ENCODE measurements at places on chromosomes 5 and 9. TPM values are rescaled to one million over a fixed set of nuclear protein-coding genes. Genes with fewer than 3 reads are reported as not detected.

The PALM2AKAP2 gene
- polyA plus RNA-seq, result 10.2 TPM

The DDX4 gene
- not detected for polyA plus RNA-seq

The NUDCD2 gene
- polyA plus RNA-seq, result 58.0 TPM

The ZDHHC11 gene
- 8.5 TPM for polyA plus RNA-seq

The DEPDC1B gene
- 29.5 TPM for polyA plus RNA-seq

The FBP2 gene
- polyA plus RNA-seq, result 0.18 TPM

The SEMA6A gene
- 67.2 TPM for polyA plus RNA-seq

The SPATA31E1 gene
- polyA plus RNA-seq, result not detected

The C1QTNF2 gene
- 1.1 TPM for polyA plus RNA-seq

The FRRS1L gene
- polyA plus RNA-seq, result 2.1 TPM

The MCIDAS gene
- polyA plus RNA-seq, result 0.92 TPM

The CARD6 gene
- polyA plus RNA-seq, result 2.6 TPM

The LAMC3 gene
- polyA plus RNA-seq, result 30.8 TPM

The LTC4S gene
- 4.1 TPM for polyA plus RNA-seq

DNA sequence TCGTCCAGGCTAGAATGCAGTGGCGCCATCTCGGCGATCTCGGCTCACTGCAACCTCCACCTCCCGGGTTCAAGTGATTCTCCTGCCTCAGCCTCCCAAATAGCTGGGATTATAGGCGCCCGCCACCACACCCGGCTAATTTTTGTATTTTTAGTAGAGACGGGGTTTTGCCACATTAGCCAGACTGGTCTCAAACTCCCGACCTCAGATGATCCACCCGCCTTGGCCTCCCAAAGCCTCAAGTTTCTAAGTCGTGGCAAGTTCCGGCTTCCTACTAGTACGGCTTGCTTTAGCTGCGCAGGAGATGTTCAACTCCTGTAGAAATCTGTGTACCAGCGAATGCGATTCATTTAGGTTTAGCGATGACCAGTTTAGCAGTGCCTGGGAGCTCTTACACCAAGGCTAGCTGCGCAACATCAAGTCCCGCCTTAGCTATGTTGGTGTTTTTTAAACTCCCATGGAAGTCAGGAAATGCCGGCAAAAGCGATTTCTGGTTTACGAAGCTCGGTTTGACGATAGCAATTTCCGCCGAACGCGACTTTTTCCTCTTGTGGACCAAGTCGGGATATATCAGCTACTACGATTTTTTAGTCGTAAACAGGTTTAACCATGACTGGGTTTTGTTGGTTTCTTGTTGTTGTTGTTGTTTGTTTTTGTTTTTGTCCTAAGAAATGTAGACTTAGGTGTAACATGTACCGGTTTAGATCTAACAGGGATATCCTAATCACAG, 46.4 kb downstream of the ANXA2R start:
- DNase-seq, result peak; percentile 21

GRCh38 chr5:111320953-111321352, 96.8 kb downstream of the CAMK4 start:
- DNase-seq, result no peak

GRCh38 chr5:91486638-91487037, 103.5 kb upstream of the ARRDC3 start:
- DNase-seq, result no peak

- DNase-seq, result no peak
Observed at GRCh38 chr5:60929024-60929423, 15.8 kb downstream of the ERCC8 start.

DNA sequence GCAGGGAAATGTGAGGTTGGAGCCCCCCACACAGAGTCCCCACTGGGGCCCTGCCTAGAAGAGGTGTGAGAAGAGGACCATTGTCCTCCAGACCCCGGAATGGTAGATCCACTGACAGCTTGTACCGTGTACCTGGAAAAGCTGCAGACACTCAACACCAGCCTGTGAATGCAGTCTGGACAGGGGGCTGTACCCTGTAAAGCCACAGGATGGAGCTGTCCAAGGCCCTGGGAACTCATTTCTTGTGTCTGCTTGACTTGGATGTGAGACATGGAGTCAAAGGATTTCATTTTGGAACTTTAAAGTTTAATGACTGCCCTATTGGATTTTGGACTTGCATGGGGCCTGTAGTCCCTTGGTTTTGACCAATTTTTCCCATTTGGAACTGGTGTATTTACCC, 535.0 kb upstream of the MEF2C start:
- DNase-seq, result no peak

DNA sequence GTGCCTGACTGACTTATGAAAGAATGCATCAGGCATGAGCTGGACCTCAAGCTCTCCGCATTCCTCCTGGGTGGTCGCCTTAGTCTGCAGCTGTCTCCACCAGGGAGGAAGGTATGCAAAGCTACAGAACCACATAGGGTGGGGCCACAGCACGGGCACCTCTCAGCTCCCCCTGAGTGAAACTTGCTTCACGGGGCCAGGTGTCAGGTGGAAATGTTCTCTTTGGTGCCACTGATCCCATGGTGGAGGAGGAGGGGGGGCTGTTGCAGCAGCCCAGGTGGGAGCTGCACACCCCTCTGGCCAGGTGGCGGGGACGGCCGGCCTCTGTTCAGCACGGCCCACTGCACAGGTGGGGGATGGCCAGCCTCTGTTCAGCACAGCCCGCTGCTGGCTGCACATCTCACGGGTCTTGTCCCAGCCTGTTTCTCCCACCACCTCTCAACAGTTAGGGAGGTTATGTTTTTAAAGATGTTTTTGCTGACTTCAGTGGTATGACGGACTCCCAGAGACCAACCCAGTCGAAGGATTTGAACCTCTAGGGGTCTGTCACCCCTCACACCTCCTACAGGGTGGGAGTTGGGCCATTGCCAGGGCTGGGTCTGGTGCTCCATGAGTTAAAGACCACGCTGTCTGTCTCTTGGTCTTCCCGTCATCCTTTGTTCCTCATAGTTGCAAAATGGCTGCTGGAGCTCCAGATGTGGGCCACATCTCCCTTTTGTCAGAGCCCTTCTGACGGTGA, 34.3 kb downstream of the MRPL36 start:
- no peak for DNase-seq

- DNase-seq, result no peak
Observed at GRCh38 chr5:171445644-171446516, 26.4 kb downstream of the FGF18 start.

GRCh38 chr5:174409070-174409469, 315.3 kb upstream of the MSX2 start:
- DNase-seq, result no peak

DNA sequence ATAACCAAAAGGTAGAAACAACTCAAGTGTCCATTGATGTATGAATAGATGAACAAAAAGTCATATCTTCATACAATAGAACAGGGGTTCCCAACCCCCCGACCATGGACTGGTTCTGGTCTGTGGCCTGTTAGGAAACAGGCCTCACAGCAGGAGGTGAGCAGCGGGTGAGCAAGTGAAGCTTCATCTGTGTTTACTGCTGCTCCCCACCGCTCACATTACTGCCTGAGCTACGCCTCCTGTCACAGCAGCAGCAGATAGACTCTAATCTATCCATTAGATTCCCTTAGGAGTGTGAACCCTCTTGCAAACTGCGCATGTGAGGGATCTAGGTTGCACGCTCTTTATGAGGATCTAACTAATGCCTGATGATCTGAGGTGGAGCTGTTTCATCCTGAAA, 478.0 kb downstream of the BRINP1 start:
- DNase-seq, result no peak

DNA sequence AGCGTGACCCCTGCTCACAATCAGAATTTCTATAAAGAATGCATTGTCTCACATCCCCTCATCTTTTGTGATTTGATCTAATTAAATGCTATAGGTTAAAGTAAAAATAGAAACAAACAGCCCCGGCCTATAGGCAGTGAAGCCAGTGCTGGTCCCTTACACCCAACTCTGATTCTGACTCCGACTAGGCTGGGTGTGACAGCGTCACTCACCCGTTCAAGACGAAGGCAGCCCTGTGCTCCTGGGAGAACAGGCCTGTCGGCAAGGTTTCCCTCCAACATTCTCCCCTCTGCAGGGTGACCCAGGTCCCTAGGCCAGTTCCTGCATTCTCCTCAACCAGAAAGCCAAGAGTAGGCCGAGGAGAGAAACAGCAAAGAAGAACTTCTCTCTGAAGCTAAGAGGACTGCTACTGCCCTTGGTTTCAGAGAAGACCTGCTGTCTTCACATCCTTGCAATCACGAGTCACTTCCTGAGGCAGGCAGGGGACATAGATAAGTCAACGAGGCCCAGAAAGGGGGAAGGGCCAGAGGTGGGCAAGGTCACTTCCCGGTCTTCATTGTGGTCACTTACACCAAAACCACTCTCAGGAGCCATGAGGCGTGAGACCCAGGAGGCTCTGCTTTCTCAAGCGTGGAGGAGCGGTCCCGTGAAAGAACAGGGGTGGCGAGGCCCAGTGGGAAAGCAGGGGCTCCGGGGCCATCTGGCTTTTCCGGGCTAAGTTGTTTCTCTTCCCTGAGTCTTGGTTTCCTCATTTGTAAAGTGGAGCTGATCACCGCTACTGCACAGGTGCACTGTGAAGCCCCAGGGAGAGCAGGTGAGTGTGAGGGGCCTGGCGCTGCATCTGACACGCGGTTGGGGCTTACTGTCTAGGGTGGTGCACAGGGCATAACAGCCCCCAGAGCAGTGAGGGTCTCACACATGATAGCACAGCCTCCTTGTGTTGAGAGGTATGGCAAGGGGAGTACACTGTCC, 200.8 kb downstream of the CRB2 start:
- no peak for DNase-seq

GRCh38 chr9:134908524-134909309, 9.0 kb downstream of the FCN1 start:
- no peak for DNase-seq

DNA sequence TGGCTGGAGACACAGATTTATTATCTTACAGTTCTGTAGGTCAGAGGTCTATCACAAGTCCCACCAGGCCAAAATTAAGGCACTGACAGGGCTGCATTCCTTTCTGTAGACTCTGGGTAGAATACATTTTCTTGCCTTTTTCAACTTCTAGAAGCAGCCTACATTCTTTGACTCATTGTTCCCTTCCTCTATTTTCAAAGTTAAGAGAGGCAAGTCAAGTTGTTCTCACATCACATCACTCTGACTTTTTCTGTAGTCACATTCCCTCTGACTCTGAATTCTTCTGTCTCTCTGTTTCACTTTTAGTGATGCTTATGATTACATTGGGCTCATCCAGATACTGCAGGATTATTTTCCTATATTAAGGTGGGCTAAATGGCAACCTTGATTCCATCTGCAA, 119.0 kb downstream of the MELK start:
- no peak for DNase-seq

DNA sequence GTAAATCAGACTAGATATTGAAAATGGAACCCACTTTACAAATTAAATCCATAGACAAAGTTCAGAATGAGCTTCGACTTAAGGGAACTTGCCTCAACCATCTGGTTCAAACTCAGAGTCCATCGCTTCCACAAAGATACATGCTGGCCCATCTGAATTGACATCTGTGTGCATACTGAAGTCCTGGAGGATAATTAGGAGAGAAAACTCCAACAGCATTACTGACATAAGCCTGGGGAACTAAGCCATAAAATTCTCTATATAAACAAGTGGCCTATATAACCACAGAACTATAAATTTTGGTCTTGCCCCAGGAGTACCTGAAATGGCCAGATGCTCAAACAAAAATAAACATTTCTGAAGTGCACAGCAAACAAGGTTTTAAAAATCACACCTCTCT, 94.4 kb downstream of the IZUMO3 start:
- no peak for DNase-seq

- DNase-seq, result no peak
Observed at GRCh38 chr9:130542457-130543228, 36.7 kb upstream of the FUBP3 start.

- peak; percentile 17 for DNase-seq
Observed at GRCh38 chr9:112433499-112434392, 52.9 kb upstream of the KIAA1958 start.

- no peak for DNase-seq
Observed at GRCh38 chr9:27395484-27395921, 98.6 kb upstream of the EQTN start.

DNA sequence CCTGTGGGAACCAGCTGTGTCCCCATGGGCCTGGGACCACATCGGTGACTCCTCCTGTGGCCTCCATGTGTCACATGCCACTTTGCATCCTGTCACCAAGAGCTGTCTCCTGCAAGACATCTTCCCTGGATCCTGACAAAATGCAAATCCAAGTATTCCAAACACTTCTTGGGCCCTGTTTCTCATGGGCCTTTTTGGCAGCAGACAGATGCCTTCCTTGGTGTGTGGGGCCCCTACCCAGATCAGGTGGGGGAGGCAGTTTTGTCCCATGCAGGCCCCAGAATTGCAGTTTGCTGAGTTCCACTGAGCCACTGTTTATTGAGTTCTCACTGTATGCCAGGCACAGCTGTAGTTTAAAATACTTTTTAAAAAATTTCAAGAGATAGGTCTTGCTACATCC, 62.5 kb upstream of the GABRP start:
- DNase-seq, result no peak

- DNase-seq, result no peak
Observed at GRCh38 chr5:132772291-132773070, 4.6 kb downstream of the SEPTIN8 start.

- DNase-seq, result no peak
Observed at GRCh38 chr5:72374844-72375243, 54.7 kb downstream of the PTCD2 start.

DNA sequence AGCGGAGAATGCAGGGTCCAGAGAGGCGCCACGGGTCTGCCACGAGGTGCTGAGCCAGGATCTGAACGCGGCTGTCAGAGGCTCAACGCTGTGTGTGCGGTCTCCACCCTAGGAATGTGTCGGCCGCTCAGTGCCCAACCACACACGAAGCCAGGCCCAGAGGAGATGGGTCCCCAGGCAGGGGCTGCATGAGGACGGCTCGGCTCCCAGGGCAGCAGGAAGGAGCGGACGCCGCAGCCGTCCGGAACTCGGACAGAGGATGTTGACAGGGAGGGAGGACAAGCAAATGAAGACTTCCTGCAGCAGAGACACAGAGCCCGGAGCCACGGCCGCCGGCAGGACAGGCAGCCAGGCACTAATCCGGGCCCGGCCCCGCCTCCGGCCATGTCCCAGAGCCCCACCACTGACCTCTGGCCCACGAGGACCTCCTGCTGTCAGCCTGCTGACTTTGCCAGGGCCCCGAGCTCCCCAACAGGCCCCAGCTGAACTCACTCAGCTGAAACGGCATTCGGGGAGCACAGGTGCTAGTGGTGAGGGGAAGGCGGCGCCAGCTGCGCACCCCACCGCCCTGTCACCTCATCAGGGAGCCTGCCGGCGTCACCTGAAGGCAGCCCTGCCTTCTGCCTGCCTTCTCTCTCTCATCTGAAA, 12.7 kb downstream of the VAV2 start:
- DNase-seq, result no peak

GRCh38 chr9:33852216-33852826, 35.4 kb downstream of the UBE2R2 start:
- DNase-seq, result peak; percentile 48

DNA sequence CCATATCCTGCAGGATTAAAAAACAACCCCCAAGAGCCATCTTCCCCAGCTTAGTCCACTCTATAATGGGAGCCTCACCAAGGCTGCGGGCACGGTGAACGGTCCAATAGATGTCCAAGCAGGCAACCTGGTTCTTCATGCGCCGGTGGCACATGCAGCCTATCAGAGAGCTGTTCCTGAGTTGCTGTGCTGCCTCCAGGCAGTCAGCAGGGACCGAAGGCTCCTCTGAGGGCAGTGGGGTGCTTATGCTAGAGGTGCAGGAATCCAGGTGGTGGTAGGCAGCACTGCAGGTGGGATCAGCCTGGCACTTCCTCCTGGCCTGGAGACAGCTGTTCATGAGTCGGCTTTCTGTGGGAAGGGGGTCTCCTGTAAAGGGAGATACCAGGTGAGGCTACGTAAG, 10.2 kb downstream of the GFRA3 start:
- no peak for DNase-seq

GRCh38 chr5:157599565-157599964, 24.0 kb upstream of the ADAM19 start:
- DNase-seq, result no peak

- no peak for DNase-seq
Observed at GRCh38 chr9:114745879-114746550, 59.8 kb downstream of the TNFSF15 start.
